Kasumi-1 (cell line): ENCODE measurements at places on chromosomes 16 and 17.

GRCh38 chr17:48484256-48484655 lies 46.6 kb downstream of the HOXB1 start:
- no peak for DNase-seq

GRCh38 chr16:15639061-15639568 lies 3.8 kb downstream of the MARF1 start:
- DNase-seq, result no peak

- no peak for DNase-seq
Observed at GRCh38 chr17:64336760-64337413, 53.8 kb downstream of the PECAM1 start.

DNA sequence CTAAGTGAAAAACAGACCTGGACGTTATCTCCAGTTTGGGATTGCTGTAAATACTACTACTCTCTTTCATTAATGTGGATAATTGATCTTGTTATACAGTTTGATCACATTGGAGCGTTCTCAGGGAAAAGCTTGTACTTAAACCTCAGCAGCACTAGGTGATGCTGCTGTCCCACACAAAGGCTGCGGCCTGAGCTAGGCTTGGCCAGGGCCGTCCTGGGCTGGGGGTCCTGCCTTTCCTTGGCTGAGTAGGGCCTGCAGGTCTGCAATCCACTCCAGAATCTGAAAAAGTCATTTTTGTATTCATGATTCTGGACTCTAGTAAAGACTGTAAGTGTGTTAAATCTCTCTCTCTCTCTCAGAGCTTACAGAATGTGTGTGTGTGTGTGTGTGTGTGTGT lies 23.7 kb upstream of the PMFBP1 start:
- peak; percentile 25 for DNase-seq
